ENCODE measurements at places on chromosomes 1 and 21. TPM values are rescaled to one million over a fixed set of nuclear protein-coding genes. Genes with fewer than 3 reads are reported as not detected.

DNA sequence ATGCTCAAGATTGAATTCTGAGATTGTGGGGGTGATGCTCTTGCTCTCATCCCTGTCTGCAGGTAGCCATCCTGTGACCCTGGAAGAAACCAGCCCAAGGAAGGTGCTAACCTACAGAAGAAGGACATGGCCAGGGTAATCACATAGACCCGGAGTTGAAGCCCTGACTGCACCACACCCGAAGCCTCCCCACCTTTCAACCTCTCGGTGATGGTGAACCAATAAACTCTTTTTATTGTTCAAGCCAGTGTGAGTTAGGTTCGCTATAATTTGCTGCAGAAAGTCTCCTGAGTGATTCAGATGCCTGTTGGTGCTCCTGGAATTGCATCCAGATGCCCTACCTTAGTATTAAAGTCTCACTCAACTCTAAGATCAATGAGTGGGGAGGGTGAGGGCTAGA, 163.6 kb downstream of the PLPP3 start:
- H3K4me3 ChIP-seq, result no peak overlapping the region
- H3K27me3 ChIP-seq, result no peaks in the 10 kb centered on the region
- no peak overlapping the region for H3K27ac ChIP-seq
- no peaks in the 10 kb centered on the region for H3K36me3 ChIP-seq

DNA sequence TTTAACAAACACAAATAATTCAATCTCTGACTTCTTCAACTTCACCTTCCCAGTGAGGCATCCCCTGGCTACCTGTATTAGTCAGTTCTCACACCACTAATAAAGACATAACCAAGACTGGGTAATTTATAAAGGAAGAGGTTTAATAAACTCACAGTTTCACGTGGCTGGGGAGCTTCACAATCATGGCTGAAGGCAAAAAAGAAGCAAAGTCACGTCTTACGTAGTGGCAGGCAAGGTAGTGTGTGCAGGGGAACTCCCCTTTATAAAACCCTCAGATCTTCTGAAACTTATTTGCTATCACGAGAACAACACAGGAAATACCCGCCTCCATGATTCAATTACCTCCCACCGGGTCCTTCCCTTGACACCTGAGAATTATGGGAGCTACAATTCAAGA, 478.5 kb downstream of the ADGRL2 start:
- DNase-seq, result no peak
- H3K36me3 ChIP-seq, result no peaks in the 10 kb centered on the region
- no peaks in the 10 kb centered on the region for H3K4me1 ChIP-seq
- H3K4me3 ChIP-seq, result no peak overlapping the region
- no peak overlapping the region for H3K27ac ChIP-seq
- no peaks in the 10 kb centered on the region for H3K27me3 ChIP-seq

DNA sequence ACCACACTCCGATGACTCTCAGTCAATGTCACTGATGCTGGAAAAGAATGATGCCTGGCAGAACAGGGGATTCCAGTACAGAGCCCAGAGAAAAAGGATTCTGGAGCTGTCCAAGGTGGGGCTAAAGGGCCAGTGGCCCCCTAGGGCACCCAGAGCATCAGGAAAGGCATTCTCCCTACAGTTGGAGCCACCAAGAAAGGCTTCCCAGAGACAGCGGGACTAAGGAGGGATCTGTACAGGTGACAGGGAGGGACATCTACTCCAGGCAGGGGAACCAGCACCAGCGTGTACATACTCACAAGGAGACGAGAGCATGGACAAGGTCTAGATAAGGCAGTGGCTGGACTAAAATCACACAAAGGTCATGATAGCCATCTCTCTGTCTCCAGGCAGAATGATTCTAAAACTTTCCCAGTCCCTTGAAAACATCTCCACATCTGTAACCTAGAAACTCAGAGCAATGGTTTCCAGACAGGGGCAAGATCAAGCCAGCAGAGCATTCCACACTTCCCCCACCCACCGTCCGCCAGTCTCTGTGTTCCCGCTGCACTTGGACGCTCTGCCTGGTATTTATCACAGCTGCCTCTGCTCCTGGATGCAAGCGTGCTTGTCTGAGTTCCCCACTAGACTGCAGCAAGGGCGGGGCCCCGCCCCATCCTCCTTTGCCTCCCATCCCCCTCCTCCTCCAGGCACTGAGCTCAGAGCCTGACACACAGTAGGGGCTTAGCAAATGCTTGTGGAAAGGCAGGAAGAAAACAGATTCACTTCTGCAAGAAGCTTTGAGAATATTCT, 111.6 kb upstream of the ZC3H12A start:
- H3K27ac ChIP-seq, result no peak overlapping the region
- no peaks in the 10 kb centered on the region for H3K36me3 ChIP-seq
- peaks cover 63% of the 10 kb centered on the region for H3K27me3 ChIP-seq
- no peaks in the 10 kb centered on the region for H3K4me1 ChIP-seq
- no peak for DNase-seq
- H3K4me3 ChIP-seq, result no peak overlapping the region

DNA sequence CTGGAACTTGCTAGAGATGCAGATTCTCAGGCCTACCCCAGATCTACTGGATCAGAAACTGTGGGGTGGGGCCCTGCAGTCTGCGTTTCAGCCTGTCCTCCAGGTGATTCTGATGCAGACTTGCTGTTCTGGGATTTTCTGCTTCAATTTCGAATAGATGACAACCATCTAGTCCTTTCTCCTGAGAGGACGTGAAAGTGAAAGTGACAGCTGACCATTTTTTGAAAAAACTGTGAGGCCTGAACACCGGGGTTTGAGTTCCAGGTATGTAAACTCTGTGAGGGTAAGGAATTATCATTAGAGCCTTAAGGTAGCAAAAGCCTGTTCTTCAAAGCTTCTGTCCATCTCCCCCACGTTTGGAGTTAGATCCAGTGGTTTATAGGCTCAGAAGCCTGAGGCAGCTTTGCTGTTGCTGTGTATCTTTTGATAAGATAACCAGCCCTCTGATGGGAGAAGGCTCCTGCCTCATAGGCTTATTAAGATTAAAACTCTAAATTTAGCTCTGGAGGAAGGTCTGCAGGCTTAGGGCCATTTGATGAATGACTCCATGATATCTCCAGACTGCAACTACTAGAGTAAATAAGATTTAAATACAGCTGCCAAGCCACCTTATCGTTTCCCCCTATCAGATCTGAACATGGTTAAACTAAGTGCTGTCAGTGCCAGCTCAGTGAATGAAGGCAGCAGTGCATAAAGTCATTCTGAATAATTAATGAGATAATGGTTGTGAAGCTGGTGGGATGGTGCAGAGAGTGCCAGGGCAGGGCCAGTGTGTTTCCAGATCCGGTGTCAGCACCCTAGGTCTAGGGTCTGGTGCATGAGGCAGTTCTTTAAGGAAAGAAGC, 335.2 kb downstream of the HHAT start:
- H3K27me3 ChIP-seq, result peaks cover 4% of the 10 kb centered on the region
- H3K4me1 ChIP-seq, result peaks cover 5% of the 10 kb centered on the region
- H3K4me3 ChIP-seq, result no peak overlapping the region

GRCh38 chr1:190852611-190853010, 374.9 kb upstream of the BRINP3 start:
- H3K36me3 ChIP-seq, result no peaks in the 10 kb centered on the region
- H3K4me3 ChIP-seq, result no peak overlapping the region
- H3K27ac ChIP-seq, result no peak overlapping the region
- no peaks in the 10 kb centered on the region for H3K27me3 ChIP-seq

ADAMTS5 gene
- total RNA-seq, result 5.8 TPM

GRHL3 gene
- total RNA-seq, result 194 TPM

All from type B pancreatic cell (in vitro differentiated cells).